WTC11 (cell line): ENCODE measurements at places on chromosomes 7 and 10. TPM values are rescaled to one million over a fixed set of nuclear protein-coding genes. Genes with fewer than 3 reads are reported as not detected.

GRCh38 chr7:137734221-137734620 is 112.6 kb downstream of the DGKI start:
- no peaks in the 10 kb centered on the region for H3K36me3 ChIP-seq
- no peak for DNase-seq
- no peak overlapping the region for H3K27ac ChIP-seq
- peaks cover 5% of the 10 kb centered on the region; the same call in 1 of the 2 replicates for H3K4me1 ChIP-seq
- no peaks in the 10 kb centered on the region for H3K27me3 ChIP-seq

- H3K4me1 ChIP-seq = peaks cover 30% of the 10 kb centered on the region
- DNase-seq = no peak
- peaks cover 8% of the 10 kb centered on the region for H3K36me3 ChIP-seq
- no peaks in the 10 kb centered on the region for H3K27me3 ChIP-seq
- H3K4me3 ChIP-seq = no peak overlapping the region
These were observed 57.6 kb downstream of the USP6NL start for GRCh38 chr10:11553773-11554381.

DNA sequence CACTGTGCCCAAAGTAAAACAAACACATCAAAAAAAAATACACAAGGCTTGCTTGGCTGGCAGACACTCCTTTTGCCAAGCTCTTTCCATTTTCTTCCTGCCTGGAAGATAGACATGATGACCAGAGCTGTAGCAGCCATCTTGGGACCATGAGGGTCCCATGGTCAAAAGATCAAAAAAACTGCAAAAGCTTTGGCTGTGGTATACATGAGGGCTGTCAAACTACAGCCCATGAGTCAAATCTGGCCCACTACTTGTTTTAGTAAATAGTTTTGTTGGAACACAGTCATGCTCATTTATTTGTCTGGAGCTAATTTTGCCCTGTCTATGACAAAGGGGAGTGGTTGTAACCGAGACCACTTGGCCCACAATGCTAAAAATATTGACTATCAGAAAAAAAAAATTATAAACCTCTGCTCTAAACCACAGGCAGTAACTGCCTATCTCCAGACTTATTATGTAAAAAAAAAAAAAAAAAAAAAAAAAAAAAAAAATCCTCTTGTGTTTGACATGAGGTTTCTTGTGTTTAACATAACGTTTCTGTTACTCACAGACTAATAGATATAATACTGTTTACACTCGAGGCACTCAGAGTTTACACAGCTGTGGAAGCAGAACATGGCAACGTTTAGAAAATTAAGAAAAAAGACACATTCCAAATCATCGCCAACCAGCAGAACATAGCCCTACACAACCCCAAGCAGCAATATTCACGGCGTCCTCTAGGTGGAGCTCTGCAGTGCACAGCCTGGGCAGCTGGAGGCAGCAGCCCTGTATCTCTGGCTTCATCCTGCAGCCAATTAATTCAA is 36.9 kb downstream of the ASB13 start:
- no peak overlapping the region for H3K4me3 ChIP-seq
- no peak overlapping the region for H3K27ac ChIP-seq
- no peaks in the 10 kb centered on the region for H3K27me3 ChIP-seq
- H3K4me1 ChIP-seq = peaks cover 10% of the 10 kb centered on the region

GRCh38 chr7:80779456-80779855 is 139.4 kb downstream of the SEMA3C start:
- no peak overlapping the region for H3K27ac ChIP-seq
- H3K27me3 ChIP-seq = peaks cover 3% of the 10 kb centered on the region
- H3K36me3 ChIP-seq = no peaks in the 10 kb centered on the region
- no peak overlapping the region for H3K4me3 ChIP-seq
- DNase-seq = no peak

VSTM4 gene
- total RNA-seq = 0.66 to 0.72 TPM (median 0.71 TPM) in 3 replicates

- H3K4me3 ChIP-seq = no peak overlapping the region
- peaks cover 74% of the 10 kb centered on the region for H3K36me3 ChIP-seq
- no peaks in the 10 kb centered on the region for H3K4me1 ChIP-seq
- H3K27me3 ChIP-seq = no peaks in the 10 kb centered on the region
These were observed 127.0 kb downstream of the INSYN2A start for GRCh38 chr10:127069436-127069835.

C10orf53 gene
- not detected in 3 replicates for total RNA-seq

DNA sequence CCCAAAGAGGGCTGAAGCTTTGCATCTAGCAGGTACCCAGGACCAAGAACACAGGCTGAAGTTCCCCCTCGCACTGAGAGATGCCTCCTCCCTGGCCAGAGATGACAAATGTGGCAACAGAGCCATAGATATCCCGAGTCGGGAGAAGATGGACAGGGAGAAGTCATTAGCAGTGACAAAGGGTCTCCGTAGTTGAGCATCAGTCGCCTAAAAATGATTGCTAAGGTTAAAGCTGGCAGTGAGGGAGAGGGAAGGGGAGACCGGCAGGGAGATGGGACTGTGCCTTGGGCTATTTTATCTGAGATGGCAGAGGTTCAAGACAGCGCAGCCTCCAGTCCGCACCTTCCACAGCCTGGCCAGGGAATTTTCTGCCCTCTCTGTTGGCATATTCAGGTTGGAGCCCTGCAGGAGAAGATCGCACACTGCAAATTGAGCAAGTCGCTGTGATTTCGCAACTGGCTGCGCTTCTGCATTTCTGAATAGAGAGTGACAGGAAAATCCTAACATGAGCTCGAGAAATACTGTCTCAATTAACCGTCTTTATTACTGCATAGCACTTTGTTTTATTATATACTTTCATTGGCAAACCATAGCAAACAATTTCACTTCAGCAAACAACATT is 238.9 kb upstream of the GPR26 start:
- H3K27me3 ChIP-seq = no peaks in the 10 kb centered on the region; the same call in 1 of the 2 replicates
- peaks cover 40% of the 10 kb centered on the region for H3K4me1 ChIP-seq
- no peaks in the 10 kb centered on the region for H3K36me3 ChIP-seq
- no peak overlapping the region for H3K4me3 ChIP-seq
- H3K27ac ChIP-seq = no peak overlapping the region; the same call in 1 of the 2 replicates
